ENCODE measurements at places on chromosomes 2 and 18.

GRCh38 chr2:31319406-31320175 is 85.6 kb downstream of the EHD3 start:
- no peak for DNase-seq

DNA sequence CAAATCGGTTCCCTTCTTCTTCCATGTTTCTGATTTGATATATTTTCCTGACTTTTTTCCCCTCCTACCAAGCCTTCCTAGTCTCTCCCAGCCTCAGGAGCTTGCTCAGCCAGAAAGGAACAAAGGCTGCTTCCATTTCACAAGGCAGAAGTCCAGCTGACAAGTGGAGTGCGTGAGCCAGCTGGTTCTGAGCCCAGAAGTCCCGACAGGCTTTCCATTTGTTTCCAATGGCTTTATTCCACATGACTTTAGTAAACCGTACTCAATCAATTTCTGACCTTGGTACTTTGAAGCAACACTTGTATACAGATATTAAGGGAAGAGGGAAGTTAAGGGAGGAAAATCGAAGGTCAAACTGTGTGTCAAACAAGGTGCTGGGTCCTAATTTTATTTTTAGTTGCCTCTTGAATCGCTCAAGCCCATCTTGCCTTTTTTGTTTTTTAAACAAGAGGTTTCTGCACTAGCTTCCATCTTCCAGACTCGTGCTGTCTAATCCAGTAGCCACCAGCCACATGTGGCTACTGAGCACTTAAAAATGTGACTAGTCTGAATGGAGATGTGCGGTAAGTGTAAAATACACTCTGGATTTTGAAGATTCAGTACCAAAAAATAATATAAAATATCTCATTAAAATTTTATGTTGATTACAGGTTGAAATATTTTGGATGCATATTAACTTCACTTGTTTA is 36.2 kb downstream of the WIPF1 start:
- no peak for DNase-seq

DNA sequence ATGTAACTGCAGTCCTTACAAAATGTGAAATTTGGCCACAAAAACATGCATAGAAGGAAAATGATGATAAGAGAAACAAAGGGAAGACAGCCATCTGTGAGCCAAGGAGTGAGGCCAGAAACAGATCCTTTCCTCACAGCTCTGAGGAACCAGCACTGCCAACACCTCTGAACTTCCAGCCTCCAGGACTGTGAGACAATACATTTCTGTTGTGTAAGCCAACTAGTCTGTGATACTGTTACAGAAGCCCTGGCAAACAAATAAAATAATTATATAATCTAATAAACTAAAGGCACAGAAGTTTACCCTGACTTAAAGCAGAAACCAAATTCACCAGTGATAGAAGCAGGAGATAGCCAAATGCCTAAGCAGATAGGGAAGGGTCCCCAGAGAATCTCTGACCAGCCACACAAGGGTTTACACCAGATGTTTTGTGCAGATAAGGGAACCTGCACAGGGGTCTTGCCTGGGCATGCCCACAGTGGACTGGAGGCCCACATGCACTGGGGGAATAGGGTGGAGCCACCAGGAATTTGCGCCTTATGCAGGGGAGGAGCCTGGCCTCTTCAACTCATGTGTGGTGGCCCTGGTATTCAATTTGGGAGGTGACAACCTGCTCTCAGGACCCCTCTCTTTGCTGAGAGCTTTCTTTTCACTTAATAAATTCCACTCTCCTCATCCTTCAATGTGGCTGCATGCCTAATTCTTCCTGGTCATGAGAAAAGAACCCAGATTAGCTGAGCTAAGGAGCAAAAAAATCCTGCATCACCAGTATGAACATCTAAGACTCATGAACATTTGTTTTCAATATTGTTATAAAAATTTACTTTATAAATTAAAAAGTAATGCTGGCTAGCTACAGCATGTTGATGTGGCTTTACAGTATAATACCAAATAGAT is 3.8 kb upstream of the GCC2 start:
- no peak for DNase-seq

GRCh38 chr2:119513832-119514231 is 10.5 kb downstream of the SCTR start:
- no peak for DNase-seq

GRCh38 chr2:52264911-52265310 is 1233.0 kb upstream of the NRXN1 start:
- no peak for DNase-seq
